ENCODE measurements at places on chromosomes 5 and 9.
A peak's percentile ranks its signal among the peaks of the same experiment; 100 is the strongest.

DNA sequence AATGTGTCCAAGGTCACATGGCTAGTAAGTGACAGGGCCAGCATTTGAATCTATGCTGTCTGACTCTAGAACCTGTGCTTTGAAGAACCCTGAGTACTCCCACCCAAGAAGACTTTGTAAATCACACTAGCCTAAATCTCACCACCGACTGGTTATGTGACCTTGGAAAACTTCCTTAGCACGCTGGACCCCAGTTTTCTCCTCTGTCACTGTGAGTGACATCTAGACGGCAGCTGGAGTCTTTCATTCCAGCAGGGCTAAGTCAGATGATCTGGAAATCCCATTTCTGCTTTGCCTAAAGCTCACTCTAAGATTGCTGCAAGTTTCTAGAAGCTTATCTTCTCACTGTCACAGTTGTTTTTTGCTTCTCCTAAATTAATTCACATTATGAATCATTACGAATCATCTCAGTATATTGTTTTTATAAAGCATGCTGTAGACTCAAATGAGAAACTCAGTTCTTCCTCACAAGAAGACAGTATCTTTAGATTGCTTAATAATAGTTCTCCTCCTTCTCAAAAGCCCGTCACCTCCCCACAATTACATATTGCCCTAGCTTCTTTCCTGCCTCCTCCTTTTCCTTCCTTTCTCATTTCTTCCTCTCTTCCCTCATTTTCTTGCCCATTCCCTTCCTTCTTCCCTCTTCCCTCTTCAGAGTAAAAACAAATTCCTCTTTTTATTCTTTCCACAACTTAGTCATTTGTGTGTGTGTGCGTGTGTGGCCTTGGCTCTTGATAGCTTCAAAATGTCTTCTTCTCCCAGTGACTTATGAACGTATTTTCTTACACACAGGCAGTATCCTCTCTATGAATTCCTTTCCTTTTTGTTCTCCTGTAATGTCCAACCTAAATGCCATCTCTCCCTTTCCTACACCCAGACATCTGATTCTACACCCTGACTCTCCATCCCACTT, 16.8 kb downstream of the ALDOB start:
- H3K27ac ChIP-seq, result no peak overlapping the region
- peaks cover 2% of the 10 kb centered on the region for H3K4me1 ChIP-seq
- no peaks in the 10 kb centered on the region for H3K27me3 ChIP-seq

- no peak for DNase-seq
- H3K36me3 ChIP-seq, result no peaks in the 10 kb centered on the region
- no peak overlapping the region for H3K27ac ChIP-seq
- H3K4me3 ChIP-seq, result no peak overlapping the region
- H3K4me1 ChIP-seq, result no peaks in the 10 kb centered on the region
Observed at GRCh38 chr9:99680191-99680590, 141.5 kb upstream of the NR4A3 start.

GRCh38 chr5:170497311-170498038, 6.3 kb upstream of the KCNIP1 start:
- H3K4me1 ChIP-seq, result no peaks in the 10 kb centered on the region
- no peak overlapping the region for H3K4me3 ChIP-seq
- H3K36me3 ChIP-seq, result no peaks in the 10 kb centered on the region
- no peaks in the 10 kb centered on the region for H3K27me3 ChIP-seq
- DNase-seq, result peak; percentile 69
- no peak overlapping the region for H3K27ac ChIP-seq

GRCh38 chr9:15461601-15462000, 38.9 kb downstream of the SNAPC3 start:
- DNase-seq, result no peak
- no peak overlapping the region for H3K27ac ChIP-seq
- H3K4me3 ChIP-seq, result no peak overlapping the region
- H3K36me3 ChIP-seq, result peaks cover 7% of the 10 kb centered on the region
- H3K4me1 ChIP-seq, result no peaks in the 10 kb centered on the region
- no peaks in the 10 kb centered on the region for H3K27me3 ChIP-seq

- H3K4me1 ChIP-seq, result no peaks in the 10 kb centered on the region
- no peak overlapping the region for H3K4me3 ChIP-seq
- no peaks in the 10 kb centered on the region for H3K36me3 ChIP-seq
- no peak overlapping the region for H3K27ac ChIP-seq
- H3K27me3 ChIP-seq, result no peaks in the 10 kb centered on the region
Observed at GRCh38 chr9:87080512-87081264, 133.4 kb upstream of the GAS1 start.

GRCh38 chr5:108420158-108420557, 38.3 kb upstream of the FBXL17 start:
- no peak for DNase-seq
- no peaks in the 10 kb centered on the region for H3K36me3 ChIP-seq
- no peak overlapping the region for H3K4me3 ChIP-seq
- H3K27ac ChIP-seq, result no peak overlapping the region

DNA sequence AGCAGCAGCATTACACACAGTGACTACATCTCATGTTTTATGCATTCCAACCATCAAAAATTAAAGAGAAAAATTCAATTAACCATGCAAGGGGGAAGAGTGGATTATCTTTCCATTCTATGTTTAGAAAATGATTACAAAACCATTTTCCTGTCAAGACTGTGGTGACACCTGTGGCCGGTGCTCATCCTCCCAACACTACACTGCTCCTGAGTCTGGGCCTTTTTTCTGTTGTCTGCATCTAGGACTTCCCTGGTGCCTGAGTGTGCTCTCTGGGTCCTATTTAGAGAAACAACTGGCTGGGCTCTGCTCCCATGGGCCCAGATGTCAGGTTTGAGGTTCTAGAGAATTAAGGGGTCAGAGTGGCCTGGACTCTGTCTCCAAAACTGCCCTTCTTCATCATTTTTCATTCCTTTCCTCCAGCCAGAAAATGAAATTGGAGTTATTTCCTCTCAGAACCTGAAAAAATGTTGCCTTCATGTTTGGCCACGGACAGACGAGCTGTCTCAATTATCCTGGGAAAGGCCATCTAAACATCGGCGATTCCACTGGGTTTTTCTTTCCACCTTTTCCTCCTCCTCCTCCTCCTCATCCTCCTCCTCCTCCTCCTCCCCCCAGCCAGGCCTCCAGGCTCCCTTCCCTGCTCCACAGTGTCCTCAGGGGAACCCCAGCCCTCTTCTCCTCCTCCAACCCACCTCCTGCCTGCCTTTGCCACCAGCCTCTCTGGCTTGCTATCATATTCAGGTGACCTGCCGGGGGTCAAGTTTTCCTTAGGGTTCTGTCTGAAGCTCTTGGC, 11.4 kb upstream of the ARSI start:
- no peak for DNase-seq
- H3K27ac ChIP-seq, result no peak overlapping the region
- H3K4me3 ChIP-seq, result no peak overlapping the region
- H3K27me3 ChIP-seq, result no peaks in the 10 kb centered on the region
- H3K36me3 ChIP-seq, result no peaks in the 10 kb centered on the region
- no peaks in the 10 kb centered on the region for H3K4me1 ChIP-seq

Data from lung (tissue), 17 donors.